ENCODE measurements at places on chromosomes 2 and 18. TPM values are rescaled to one million over a fixed set of nuclear protein-coding genes. Genes with fewer than 3 reads are reported as not detected.

DNA sequence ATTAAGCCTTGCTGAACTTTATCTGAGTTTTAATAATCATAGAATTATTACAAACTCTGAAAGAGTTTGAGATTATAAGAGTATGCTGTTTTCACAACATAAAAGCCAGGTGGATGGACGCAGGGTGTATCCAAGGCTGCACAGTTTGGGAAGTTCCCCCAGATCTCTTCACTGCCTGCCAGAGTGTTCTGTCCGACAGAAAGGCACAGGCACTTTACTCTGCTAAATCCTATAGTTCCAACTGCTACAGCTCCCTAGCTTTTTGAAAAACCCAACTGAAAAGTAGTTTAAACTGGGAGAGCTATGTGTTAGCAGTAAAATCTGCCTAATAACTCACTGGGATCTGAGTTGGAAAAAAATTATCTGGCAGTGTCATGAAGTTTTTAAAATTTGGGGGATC lies 38.0 kb downstream of the MFSD6 start:
- no peaks in the 10 kb centered on the region for H3K27me3 ChIP-seq
- peaks cover 15% of the 10 kb centered on the region for H3K4me1 ChIP-seq

DNA sequence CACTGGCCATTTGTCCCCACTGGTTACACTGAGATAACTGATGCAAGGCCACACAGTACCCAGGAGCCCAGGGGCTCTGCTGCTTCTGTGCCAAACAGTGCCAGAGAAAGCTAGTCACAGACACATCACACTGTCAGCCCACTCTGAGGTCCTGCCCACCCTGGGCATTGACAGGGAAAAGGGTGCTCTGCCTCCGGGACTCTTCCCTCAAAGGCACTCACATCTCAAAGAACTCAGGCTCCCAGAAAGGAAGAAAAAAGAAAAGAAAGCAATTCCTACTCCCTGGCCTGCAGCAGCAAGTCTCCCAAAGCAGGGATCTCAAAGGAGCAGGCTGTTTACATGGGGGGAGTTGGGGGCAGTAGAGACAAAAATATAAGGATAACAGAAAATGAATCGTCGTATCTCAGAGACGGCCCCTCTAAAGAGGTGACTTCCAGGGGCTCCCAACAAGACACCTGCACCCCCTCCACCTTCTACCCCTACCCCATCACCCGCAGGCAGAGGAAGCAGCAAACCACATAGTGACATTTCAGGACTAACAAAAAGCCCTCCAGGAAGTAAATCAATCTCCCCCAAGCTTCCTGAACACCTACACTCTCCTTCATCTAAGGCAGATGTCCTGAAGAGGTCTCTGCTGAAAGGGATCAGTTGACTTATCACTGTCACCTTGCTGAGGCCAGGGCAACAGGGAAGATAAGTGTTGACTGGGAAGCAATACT lies 247.6 kb downstream of the TNS1 start:
- H3K36me3 ChIP-seq: peaks cover 6% of the 10 kb centered on the region
- H3K27me3 ChIP-seq: no peaks in the 10 kb centered on the region
- H3K27ac ChIP-seq: peak overlapping the region; percentile 66
- H3K4me3 ChIP-seq: peak overlapping the region; percentile 71

Gene SLC19A3
- not detected for total RNA-seq

GRCh38 chr2:11683476-11683875 lies 13.5 kb upstream of the NTSR2 start:
- peaks cover 27% of the 10 kb centered on the region for H3K27me3 ChIP-seq
- H3K36me3 ChIP-seq: no peaks in the 10 kb centered on the region

DNA sequence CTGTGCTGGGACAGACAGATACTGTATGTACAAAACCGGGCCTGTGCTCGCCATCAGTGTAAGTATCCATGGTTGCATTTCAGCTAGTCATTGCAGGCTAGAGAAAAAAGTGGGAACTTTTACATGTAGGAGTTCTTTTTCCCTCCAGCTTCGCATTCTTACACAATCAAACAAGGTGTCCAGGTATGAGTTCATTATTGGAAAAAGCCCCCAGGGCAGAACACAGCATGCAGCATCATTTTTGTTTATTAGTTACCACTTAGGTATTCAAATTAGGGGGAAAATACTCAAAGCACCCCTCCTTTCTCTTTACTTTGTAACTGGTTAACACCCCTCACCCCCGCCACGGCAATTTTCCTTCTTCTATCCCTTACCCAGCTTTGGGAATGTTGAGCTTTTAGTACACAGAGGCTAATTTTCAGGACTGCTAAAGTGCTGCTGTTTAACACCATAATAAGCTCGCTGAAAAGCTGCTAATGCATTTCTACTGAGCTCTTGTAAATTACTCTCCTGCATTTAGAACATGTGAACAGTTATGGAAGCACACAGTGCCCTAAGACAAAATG lies 13.6 kb downstream of the UPP2 start:
- no peaks in the 10 kb centered on the region for H3K36me3 ChIP-seq
- no peak overlapping the region for H3K27ac ChIP-seq
- H3K4me3 ChIP-seq: no peak overlapping the region
- no peaks in the 10 kb centered on the region for H3K4me1 ChIP-seq
- DNase-seq: no peak

GRCh38 chr2:197359859-197360258 lies 49.3 kb upstream of the ANKRD44 start:
- DNase-seq: no peak
- H3K4me1 ChIP-seq: peaks cover 12% of the 10 kb centered on the region
- H3K27me3 ChIP-seq: no peaks in the 10 kb centered on the region
- no peak overlapping the region for H3K27ac ChIP-seq
- H3K36me3 ChIP-seq: peaks cover 6% of the 10 kb centered on the region

- DNase-seq: no peak
- H3K36me3 ChIP-seq: peaks cover 40% of the 10 kb centered on the region
- H3K4me3 ChIP-seq: peak overlapping the region; percentile 20
- no peaks in the 10 kb centered on the region for H3K27me3 ChIP-seq
Observed at GRCh38 chr2:42353792-42354429, 7.1 kb downstream of the COX7A2L start.

DNA sequence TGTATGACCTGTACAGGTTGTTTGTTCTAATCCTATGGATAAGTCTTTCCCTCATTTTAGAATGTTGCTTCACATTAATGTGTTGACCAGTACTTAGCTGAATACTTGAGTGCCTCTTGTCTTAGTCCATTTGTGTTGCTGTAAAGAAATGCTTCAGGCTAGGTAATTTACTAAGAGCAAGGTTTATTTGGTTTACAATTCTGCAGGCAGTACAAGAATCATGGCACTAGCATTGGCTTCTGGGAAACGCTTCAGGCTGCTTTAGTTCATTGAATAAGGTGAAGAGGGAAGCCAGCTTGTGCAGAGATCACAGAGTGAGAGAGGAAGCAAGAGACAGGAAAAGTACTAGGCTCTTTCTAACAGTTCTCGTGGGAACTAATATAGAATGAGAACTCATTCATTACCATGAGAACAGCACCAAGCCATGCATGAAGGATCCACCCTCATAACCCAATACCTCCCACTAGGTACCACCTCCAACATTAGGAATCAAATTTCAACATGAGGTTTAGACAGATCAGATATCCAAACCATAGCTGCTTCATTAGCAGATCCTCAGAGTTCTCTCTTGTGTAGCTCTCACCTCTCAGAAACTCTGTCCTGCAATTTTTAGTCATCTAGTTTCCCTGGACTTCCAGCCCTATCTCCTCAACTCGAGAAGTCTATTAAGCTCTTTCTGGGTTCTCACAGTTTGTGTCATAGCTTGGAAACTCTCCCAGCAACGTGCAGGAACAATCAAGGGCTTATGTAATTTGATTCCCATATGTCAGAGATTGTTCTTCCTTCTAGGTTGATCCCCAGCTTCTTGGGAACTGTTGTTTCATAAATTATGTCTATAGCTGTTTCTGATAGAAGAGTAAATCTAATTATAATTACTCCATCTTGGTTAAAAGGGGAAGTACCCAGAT lies 2082.3 kb upstream of the CELF4 start:
- no peak for DNase-seq
- no peaks in the 10 kb centered on the region for H3K36me3 ChIP-seq
- no peaks in the 10 kb centered on the region for H3K4me1 ChIP-seq
- H3K27me3 ChIP-seq: no peaks in the 10 kb centered on the region

Gene HOXD10
- not detected for total RNA-seq

Gene REG1B
- total RNA-seq: not detected

Gene REG3G
- not detected for total RNA-seq

DNA sequence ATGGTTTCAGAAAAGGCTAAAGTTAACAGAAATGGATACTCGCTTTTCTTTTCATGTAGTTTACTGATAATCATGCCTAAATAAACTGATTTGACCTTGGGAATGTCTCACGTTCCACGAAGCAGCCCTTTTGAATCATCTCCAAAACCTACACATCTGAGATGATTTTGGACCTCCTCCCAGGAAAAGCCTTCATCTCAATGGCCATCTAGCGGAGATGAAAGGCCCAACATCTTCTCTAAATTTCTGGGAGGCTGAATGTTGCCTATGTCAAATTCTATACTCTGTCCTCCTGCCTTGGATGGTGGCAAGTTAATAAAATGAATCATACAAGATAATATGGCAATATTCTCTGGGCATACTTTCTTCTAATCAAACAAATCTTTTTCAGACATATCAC lies 448.5 kb downstream of the ZEB2 start:
- no peak overlapping the region for H3K4me3 ChIP-seq
- no peaks in the 10 kb centered on the region for H3K4me1 ChIP-seq
- peaks cover 2% of the 10 kb centered on the region for H3K36me3 ChIP-seq
- no peak for DNase-seq
- H3K27ac ChIP-seq: no peak overlapping the region

Gene STEAP3
- 0.19 TPM for total RNA-seq

GRCh38 chr18:37251679-37252078 lies 313.9 kb downstream of the CELF4 start:
- no peaks in the 10 kb centered on the region for H3K4me1 ChIP-seq
- H3K36me3 ChIP-seq: no peaks in the 10 kb centered on the region
- no peak for DNase-seq
- H3K27ac ChIP-seq: no peak overlapping the region
- no peak overlapping the region for H3K4me3 ChIP-seq
- peaks cover 41% of the 10 kb centered on the region for H3K27me3 ChIP-seq

GRCh38 chr2:174516501-174517378 lies 29.9 kb upstream of the GPR155 start:
- H3K27me3 ChIP-seq: no peaks in the 10 kb centered on the region
- H3K36me3 ChIP-seq: peaks cover 13% of the 10 kb centered on the region
- peak overlapping the region; percentile 1 for H3K27ac ChIP-seq
- peaks cover 21% of the 10 kb centered on the region for H3K4me1 ChIP-seq
- H3K4me3 ChIP-seq: no peak overlapping the region
- no peak for DNase-seq

Measured in activated naive CD8-positive, alpha-beta T cell treated with anti-CD3 and anti-CD28 coated beads, Interleukin-2, amount 10 ng/mL, durations not matched to agents 7 days and 5 days (primary cell).